CD4-positive, alpha-beta T cell treated with Interleukin-6 at 100 ng/mL for 8 hours (primary cell): ENCODE measurements at places on chromosomes 6 and 20.

- no peak for DNase-seq
Observed at GRCh38 chr6:73696966-73697655, 1.1 kb downstream of the CD109 start.

GRCh38 chr6:28264834-28265401 is 2.0 kb upstream of the ZSCAN26 start:
- no peak for DNase-seq

DNA sequence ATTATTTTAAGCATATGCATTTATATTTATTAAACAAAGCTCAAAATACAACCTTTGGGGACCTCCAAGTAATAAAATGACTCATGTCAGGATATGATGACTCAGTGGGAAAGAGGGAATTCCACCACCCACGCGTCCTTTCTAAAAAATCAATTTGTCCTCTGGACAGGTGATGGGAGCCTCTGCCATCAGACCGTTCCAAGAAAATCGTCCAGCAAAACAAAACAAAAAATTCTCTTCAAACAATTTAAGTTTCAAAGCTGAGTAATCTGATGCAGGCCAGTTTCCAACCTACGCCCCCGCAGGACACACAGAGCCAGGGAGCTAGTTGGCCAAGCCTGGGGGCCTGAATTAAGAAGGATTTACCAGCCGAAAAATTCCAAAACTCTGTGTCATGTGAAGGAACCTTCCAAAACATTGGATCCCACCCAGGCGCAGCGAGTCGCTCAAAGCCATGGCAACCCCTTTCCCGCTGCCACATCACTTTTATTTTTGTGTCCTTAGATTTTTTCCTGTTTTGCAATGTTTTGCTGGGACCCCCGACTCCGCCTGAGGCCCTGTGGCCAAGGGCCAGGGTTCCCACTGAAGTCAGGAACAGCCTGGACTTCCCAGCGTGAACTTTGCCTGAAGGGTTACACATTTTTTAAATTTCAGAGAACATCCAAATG is 95.3 kb downstream of the NFATC2 start:
- no peak for DNase-seq

GRCh38 chr20:57780398-57780797 is 70.6 kb upstream of the PMEPA1 start:
- DNase-seq, result no peak

DNA sequence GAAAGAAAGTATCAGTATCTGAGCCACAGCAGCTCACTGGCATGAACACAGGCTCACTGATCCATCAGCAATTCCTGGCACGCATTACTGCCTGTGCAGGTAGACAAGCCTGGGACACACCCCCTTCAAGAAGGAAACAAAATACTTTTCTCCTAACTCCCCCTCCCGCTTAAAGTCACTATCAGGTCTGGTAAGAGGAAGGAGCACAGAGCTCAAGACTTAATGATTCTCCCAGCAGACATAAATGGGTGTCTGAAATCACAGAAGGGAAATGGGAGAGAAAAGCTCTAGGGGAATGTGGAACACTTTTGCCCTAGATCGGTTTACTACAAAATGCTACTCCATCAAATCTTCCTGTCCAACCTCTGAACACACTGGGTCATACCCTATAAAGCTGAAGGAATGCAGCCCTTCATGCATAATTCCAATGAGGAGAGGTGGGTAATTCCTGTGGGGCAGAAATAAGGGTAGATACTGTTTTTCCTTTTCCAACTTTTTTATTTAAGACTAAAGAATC is at the start of gene ADGRF1:
TSS of gene ADGRF1 (minus strand) at position 58 of the 517 bp plus-strand sequence. CDS start 13,271 bp downstream, outside the sequence.
- no peak for DNase-seq

DNA sequence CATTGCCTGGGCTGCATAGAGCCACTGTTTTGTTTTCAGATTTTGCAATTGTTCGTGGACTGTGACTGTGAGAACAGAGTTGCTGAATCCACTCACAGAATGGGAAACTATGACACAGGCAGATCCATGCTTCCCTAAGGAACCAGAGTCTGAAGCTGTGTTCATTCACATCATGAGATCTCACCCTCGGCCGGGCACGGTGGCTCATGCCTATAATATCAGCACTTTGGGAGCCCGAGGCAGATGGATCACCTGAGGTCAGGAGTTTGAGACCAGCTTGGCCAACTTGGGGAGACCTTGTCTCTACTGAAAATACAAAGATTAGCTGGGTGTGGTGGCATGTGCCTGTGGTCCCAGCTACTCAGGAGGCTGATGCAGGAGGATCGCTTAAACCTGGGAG is 139.2 kb upstream of the SALL4 start:
- no peak for DNase-seq

- DNase-seq, result no peak
Observed at GRCh38 chr6:34490390-34491090, 24.7 kb downstream of the PACSIN1 start.

- DNase-seq, result no peak
Observed at GRCh38 chr20:5003626-5004025, 2.3 kb upstream of the SLC23A2 start.

DNA sequence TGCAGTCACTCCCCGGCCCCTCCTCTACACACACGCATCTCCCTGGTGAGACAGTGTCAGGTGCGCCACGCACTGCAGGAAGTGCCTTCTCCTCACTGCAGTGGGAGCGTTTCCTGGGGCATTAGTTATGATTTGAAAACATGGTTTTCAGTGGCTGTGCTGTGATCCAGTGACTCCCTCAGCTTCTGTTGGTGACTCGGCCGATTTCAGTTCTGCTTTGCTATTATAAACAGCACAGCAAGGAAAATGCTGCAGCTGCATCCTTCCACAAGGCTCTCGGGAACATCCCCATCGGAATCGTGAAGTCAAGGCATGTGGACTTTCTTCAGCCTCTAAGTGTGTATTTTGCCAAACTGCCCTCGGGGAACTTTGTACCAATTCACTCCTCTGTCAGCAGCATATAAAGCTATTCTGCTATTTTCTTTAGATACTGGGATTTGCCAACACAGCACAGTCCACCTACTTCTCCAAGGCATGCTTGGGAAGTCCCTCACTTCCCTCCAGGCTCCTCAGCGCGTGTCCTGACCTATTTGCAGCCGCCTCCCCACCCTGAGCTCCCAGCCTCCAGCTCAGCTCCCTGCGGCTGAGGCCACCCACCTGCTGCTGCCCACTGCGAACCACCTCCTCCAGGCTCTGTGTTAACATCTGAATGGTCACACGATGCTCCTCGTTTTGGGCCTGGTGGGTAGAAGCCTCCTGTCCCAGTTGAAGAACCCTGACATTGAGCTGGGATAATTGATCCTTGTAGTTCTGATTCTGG is 54.5 kb downstream of the GINS1 start:
- DNase-seq, result no peak

GRCh38 chr6:74253261-74253660 is 557.3 kb downstream of the CD109 start:
- DNase-seq, result no peak

DNA sequence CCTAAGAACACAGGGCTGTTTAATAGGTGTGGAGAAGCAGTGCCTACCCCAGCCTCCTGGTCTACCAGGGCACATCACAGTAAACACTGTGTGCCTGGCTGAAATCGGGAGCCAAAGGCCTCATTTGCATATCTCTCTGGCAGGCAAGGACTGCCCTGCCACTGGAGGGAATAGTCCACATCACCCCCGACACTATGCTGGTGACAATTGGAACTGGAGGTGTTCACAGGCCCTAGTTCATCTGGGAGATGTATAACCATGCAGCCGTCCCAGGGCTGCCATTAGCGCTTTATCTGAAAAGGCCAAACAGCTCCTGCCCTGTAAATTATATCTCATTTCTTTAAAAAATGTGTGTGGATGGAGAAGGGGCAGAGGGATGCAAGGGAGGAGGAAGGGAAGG is 150.3 kb downstream of the LINC00237 start:
- no peak for DNase-seq

- no peak for DNase-seq
Observed at GRCh38 chr6:38509713-38510112, 130.0 kb downstream of the BTBD9 start.

- no peak for DNase-seq
Observed at GRCh38 chr6:126351960-126352359, 12.0 kb downstream of the CENPW start.

DNA sequence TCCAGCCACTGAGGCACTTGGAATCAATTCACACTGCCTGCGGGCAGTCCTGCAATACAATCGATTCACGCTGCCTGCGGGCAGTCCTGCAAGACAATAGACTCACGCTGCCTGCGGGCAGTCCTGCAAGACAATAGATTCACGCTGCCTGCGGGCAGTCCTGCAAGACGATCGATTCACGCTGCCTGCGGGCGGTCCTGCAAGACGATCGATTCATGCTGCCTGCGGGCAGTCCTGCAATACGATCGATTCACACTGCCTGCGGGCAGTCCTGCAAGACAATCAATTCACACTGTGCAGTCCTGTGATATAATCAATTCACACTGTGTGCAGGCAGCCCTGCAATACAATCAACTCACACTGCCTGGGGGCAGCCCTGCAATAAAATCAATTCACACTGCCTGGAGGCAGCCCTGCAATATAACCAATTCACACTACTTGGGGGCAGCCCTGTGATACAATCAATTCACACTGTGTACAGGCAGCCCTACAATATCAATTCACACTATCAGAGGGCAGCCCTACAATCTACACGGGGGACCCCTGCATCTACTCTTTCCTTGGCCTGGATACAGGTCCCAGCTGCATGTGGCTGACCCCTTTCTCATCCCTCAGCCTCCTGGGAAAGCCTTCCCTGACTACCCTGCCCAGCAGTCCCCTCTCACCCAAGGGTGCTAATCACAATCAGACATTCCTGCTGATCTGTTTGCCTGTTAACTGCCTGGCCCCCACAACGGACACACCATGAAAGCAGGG is 10.4 kb downstream of the TAF4 start:
- DNase-seq, result no peak

DNA sequence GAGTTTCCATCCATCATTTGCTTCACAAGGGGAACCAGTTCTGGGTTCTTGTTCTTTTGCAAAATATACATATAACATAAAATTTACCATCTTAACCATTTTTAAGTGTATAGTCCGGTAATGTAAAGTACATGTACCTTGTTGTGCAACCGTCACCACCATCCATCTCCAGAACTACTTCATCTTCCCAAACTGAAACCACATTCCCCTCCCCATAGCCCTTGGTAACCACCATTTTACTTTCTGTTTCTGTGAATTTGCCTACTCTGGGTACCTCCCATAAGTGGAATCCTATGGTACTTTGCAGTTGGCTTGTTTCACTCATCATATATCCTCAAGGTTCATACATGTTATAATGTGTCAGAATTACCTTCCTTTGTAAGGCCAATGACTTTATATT is 70.3 kb upstream of the DSP start:
- no peak for DNase-seq

DNA sequence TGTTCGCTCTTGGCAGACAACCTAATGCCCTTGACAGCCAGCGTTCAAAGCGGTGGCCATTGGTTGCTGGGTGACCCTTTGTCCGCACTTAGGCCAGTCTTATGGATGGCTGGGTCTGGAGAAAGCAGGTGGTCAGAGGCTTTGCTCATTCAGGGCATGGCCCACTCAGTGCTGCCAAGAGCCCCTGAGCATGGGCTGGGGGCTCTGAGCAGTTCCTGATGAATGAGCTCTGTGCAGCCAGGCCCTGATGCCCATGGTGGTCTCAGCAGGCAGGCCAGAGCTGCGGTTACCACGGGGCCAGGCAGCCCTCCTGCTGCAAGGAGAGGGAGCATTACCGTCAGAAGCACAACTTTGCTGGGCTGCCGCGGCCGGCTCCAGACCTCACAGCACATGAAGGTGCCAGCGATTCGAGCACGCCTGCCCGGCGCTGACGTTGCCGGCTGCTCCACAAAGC is 36.3 kb downstream of the CDH4 start:
- no peak for DNase-seq

- no peak for DNase-seq
Observed at GRCh38 chr6:165746331-165746730, 83.3 kb upstream of the PDE10A start.

DNA sequence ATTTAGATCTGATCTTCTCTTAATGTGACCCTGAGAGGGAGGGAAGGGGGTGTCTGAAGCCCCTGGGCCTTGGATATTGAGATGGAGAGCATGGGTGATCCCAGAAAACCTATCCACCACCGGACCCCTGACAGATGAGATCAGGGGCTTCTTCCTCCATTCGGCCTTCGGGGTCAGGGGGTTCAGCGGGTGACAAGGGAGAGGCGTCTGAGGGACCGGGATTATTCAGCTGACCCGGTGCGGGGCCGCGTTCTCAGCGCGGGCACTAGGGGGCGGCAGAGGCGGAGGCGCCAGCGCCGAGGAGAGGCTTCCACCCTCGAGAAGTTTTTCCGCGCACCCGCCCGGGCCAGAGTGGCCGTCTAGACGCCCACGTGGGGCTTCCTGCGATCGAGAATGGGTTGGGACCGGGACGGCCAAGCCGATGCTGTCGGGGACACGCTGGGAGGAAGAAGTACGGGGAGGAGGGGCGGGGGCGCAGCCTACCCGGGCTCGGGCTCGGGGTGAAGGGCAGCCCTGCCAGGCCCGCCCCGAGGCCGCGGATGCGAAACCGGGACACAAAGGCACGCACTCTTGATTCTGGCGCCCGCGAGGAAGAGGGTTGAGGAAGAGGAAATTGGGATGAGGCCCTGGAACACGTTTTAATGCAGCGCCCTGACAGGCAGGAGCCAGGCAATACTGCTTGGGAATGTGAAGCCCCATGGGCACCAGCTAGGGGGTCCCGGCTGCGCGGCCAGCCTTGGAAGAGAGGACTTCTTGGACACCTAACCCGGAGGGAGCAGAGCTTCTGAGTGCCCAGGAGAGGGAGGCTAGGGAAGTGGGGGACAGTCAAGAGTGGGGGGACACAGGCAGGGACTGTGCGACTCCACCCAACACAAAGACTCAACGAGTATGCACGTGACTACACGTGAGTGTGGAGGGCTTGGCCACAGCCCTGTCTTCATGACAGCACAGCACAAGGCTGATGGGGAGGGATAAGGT is 30.6 kb downstream of the COL11A2 start:
- peak; percentile 79 for DNase-seq

DNA sequence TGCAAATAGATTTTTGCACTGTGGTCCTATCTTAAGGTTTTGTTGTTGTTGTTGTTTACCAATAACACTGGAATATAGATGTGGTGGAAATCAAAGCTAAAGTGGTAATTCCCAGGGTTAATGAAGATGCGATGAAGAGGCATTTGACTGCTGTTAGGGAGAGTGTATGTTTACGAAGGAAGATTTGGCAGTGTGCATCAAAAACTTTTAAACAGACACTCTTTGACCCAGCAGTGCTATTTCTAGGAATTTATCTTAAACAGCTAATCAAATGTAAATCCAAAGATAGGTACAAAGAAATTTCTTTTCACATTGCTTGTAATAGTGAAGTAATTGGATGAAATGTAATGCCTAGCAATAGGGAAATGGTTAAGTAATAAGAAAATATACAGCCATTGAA is 34.0 kb downstream of the KDM1B start:
- no peak for DNase-seq

- DNase-seq, result no peak
Observed at GRCh38 chr20:36352843-36353553, 46.9 kb downstream of the DLGAP4 start.

DNA sequence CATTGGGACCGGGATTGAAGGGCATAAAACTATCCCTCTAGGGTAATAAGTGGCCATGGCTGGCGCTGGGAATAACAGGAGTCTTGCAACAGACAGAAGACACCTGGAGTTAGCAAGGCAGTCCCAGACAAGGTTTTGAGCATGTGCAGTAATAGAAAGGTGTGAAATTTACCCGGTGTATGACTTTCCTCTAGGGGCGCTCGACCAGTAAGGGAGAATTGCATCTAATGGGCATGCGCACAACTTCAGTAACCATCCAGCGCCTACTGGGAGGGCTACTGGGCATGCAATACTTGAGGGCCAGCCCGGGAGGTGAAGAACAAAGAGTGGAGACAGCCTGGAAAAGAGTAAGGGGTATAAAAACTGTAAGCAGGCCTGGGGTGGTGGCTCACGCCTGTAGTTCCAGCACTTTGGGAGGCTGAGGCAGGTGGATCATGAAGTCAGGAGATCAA is 32.7 kb downstream of the SERPINB6 start:
- no peak for DNase-seq
